Sigmoid colon (tissue), 7 donors: ENCODE measurements at places on chromosomes 4 and X.

DNA sequence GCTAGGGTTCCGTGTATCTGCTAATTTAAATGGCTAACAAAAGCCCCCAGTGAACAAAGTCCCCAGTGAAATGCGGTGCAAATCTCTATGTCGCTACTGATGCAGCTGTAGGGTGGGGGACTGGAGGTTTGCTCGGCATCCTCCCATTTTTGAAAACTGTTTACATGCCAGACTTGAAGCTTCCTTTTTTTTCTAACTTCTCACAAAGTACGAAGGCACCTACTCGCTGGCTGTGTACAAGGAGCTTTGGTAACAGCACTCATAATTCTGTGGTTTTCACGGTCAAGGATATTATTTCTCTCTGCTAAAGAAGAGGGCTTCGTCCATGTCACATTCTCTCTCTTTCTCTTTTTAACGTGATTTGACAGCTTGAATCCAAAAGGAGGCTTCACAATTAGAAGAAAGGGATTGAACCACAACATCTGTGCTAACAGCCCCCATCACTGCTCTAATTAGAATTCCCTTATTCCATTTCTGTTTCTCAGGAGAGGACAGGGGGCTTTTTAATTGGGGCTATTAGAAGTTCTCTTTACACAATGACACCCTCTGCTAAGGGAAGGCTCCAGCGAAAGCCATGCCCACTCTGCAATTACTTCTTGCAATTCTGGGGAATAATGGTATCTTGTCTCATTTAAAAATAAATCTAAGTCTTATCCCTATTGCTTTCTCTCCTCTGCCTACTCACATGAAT lies 46.7 kb downstream of the TMEM156 start:
- no peak for DNase-seq

DNA sequence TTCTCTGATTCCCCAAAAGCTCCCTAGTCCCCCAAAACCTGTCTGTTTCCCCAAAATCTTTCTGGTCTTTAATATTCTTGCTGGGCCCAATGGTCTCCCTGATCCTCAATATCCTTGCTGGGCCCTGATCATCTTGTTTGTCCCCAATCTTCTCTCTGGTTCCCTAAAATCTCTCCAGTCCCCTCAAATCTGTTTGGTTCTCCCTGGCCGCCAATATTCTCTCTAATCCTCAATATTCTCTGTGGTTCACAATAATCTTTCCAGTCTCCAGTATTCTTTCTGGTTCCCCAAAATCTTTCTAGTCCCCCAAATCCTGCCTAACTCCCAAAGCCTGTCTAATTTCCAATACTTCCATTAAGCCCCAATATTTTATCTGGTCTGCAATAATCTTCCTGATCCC lies 18.5 kb downstream of the P2RY8 start:
- DNase-seq, result no peak

DNA sequence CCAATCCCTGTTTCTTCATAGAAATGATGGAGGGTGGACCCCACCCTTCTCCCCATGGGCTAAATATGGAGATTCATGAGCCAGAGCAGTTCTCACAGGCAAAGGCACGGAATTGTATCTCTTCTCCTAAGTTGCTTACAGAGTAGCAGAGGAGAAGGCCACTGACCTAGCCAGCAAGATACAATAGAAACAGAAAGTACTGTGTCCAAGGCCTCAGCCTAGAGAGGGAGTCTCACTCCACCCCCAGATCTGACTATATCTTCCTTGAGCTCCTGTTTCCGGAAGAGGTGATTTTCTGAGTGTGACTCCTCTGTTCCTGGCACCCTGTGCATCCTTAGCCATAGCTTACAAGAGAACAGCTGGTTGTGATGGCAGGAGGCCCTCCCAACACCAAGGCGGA lies at the start of gene FATE1:
FATE1 (plus strand) TSS at position 284 of the 400 bp plus-strand sequence; CDS start at position 369, 85 bp downstream.
- peak; percentile 7 for DNase-seq

GRCh38 chr4:15740764-15741404 lies 37.2 kb upstream of the CD38 start:
- DNase-seq, result no peak

DNA sequence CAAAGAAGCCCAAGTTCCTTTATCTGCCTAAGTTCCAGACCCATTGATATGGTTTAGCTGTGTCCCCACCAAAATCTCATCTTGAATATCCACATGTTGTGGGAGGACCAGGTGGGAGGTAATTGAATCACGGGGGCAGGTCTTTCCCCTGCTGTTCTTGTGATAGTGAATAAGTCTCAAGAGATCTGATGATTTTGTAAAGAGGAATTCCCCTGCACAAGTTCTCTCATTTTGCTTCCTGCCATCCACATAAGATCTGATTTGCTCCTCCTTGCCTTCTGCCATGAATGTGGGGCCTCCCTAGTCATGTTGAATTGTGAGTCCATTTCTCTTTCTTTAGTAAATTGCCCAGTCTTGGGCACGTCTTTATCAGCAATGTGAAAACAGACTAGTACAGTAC lies 860.2 kb downstream of the FSTL5 start:
- DNase-seq, result no peak

- DNase-seq, result no peak
Measured at GRCh38 chrX:118560489-118560888, 64.9 kb downstream of the DOCK11 start.

GRCh38 chr4:32499171-32499570 lies 1779.0 kb downstream of the PCDH7 start:
- no peak for DNase-seq

DNA sequence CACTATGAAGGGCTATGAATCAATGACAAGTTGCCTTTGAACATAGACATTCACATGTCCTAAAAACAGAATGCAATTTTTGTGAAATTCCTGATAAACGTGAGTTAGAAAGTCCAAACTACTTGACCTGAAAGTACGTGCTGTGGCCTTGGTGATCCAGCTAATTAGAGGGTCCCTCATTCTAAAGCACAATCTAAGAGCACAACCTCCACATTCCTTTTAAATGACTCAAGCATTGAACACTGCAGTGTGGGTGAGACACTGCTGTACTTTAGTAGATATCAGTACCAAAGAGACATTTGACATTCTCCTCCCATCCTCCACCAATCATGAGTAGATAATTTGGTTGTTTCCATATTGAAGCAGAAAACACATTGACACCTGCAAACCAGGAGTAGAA lies 73.5 kb downstream of the FAM47B start:
- no peak for DNase-seq

DNA sequence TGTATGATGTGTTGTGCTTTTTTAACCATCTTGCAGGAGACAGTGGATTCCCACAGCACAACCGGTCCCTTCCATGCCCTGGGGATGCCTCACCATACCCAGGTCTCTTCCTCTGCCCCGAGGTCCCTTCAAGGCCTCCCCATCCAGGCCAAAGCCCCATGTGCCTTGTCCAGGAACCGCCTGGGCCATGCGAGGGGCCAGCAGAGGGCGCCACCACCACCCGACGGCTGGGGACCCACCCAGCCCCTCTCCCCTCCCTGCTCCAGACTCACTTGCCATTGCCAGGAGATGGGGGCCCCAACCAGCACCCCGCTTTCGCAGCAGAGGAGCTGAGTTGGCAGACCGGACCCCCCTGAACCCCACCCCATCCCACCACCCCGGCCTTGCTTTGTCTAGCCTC lies 485.5 kb downstream of the TRAM1L1 start:
- no peak for DNase-seq

GRCh38 chr4:180814875-180815417 lies 1428.3 kb upstream of the TENM3 start:
- DNase-seq, result no peak

DNA sequence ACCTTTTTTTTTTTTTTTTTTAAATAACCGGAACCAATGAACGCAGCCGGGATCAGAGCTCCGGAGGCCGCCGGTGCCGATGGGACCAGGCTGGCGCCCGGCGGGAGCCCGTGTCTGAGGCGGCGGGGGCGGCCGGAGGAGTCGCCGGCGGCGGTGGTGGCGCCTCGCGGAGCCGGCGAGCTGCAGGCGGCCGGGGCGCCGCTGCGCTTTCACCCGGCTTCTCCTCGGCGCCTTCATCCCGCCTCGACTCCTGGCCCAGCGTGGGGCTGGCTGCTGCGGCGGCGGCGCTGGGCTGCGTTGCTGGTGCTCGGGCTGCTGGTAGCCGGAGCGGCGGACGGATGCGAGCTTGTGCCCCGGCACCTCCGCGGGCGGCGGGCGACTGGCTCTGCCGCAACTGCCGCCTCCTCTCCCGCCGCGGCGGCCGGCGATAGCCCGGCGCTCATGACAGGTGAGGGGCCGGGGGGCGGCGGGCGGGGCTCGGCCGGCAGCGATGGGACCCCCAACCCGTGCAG lies 337 bp downstream of the STIM2 start:
- peak; percentile 79 for DNase-seq

DNA sequence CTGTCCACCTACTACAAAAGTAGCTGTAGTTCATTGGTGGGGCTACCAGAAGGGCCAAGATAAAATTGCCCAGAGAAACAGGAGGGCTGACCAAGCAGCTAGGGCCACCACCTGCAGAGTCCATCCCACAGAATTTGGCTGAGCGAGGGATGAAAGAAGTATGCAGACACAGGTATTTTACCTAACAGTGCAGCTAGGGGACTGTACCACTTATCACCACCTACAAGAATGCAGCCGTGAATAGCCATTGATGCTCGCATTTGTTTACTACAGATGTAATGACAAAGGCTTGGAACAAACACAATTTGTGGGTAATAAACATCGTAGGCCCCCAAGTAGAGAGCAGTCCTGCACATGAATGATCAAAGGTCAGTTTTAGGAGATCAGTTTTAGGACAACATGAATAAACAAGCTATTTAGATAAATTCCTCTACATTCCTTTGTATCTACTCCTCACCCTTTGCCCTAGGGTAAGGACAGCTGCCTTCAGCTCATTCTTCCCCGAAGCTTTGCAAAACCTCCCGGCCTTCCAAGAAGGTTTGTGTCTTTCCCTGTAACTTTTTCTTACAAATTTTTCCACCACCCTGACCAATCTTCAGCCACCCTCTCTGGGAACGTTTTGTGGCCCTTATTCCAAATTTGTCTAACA lies 49.5 kb downstream of the ZNF718 start:
- no peak for DNase-seq

DNA sequence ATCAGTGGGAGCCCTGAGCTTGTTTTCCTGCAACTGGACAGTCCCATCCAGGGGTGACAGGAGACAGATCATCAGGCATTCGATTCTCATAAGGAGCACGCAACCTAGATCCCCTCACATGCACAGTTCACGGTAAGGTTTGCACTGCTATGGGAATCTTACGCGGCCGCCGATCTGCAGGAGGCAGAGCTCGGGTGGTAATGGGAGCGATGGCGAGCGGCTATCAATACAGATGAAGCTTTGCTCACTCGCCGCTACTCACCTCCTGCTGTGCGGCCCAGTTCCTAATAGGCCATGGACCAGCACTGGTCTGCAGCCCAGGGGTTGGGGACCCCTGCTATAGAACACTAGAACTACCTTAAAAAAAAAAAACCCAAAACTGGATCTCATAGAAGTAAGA lies 45.4 kb downstream of the ARSD start:
- DNase-seq, result no peak

DNA sequence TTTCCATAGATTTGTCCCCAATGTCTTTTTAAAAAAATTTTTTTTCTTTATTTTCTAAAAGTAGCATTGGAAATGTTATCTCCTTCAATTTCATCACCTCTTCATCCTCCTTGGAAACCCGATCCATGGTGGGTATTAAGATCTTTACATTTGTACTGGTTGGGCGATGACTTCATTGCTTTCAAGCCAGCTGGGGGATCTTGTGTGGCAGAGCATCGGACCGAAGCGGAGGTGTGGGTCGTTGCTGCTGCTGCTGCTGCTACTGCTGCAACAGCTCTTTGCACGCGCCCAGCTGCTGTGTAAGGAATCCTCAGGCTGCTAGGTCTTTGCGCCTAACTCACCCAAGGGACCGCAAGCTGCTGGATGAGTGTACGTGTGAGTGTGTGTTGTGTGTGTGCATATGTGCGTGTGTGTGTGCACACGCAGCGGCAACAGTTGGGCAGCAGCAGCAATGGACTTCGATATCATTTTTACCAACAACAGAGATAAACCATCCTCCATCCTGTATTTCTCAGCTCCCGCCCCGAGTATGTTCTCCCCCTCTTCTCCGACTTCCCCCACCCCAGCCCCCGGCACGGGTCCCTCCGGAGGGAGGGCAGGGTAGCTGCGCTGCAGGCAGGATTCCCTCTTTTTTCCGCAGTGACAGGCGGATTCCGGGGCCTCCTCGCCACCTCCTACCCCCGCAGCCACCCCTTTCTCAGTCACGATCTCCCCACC lies 768 bp upstream of the CDKL5 start:
- DNase-seq, result peak; percentile 69

DNA sequence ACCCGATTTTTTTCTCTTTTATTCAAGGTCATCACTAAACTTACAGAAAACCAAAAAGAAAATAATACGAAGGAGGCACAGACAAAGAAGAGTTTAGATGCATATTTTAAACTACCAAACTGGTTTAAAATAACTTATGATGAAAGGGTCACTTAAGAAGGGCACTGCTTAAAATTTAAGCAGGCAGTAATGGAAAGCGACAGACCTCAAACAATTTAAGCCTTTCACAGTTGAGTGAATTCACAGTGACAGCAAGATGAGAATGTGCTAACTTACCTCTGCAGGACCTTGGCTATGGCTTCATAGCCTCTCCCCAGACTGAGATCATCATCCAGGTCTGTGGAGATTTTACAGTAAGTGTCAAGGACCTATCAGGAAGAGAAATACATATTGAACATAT lies 112.1 kb downstream of the TTC29 start:
- no peak for DNase-seq

GRCh38 chr4:73013310-73013709 lies 56.2 kb downstream of the COX18 start:
- no peak for DNase-seq

GRCh38 chr4:5730993-5731990 lies 20.3 kb downstream of the EVC start:
- no peak for DNase-seq

GRCh38 chr4:95544113-95545103 lies 4.4 kb downstream of the UNC5C start:
- DNase-seq, result no peak

DNA sequence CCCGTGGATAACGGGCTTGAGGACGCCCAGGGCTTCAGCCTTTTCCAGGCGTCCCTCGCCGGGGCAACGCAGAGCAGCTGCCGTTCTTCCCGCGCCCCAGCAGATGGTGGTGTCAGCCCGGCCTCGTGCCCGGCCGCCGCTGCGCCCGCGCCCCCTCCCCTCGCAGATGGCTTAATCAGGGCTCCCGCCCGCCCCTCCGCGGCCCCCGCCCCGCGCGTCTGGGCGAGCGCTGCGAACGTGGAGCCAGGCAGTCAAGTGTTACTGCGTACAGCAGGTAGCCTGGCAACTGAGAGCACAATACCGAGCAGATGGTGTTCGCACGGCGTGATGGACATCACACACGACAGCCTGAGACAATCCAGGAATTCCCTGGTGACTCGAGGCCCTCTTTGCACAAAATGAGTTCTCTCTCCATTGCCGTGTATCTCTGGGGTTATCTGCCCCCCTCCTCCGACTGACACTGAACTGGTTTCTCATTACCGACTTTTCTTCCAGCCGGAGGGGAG lies 69.3 kb downstream of the MGST2 start:
- DNase-seq, result peak; percentile 95

DNA sequence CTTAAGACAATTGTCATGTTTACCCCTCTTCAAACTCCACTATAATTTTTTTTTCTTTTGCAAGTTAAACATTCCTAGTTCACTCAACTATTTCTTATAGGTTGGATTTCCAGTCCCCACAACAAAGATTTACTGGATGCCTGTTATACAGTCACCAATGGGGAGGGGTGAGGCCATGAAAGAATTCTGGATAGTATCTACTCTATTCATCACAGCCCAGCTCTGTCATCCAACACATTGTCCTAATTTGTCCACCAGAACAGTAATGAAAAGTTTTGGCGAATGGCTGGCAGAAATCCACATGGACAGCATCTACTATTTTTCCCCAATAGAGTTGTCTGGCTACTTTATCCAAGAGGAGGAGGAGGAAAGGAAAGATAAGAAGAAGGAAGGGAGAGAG lies 192.7 kb upstream of the S100G start:
- DNase-seq, result no peak

- no peak for DNase-seq
Measured at GRCh38 chr4:166675411-166675810, 558.9 kb downstream of the SPOCK3 start.
